ENCODE measurements at places on chromosomes 1 and 21.

GRCh38 chr1:119859647-119860046, 36.7 kb downstream of the ADAM30 start:
- DNase-seq: no peak

GRCh38 chr1:59204001-59204400, 92.9 kb upstream of the FGGY start:
- no peak for DNase-seq

GRCh38 chr1:248805876-248806275, 19.8 kb downstream of the SH3BP5L start:
- no peak for DNase-seq

- no peak for DNase-seq
Observed at GRCh38 chr1:84845357-84845756, 47.6 kb downstream of the LPAR3 start.

- no peak for DNase-seq
Observed at GRCh38 chr1:211677659-211678058, 2.2 kb upstream of the NEK2 start.

GRCh38 chr1:50877641-50878040, 82.4 kb downstream of the FAF1 start:
- no peak for DNase-seq

- no peak for DNase-seq
Observed at GRCh38 chr1:184366997-184367396, 19.8 kb upstream of the C1orf21 start.

DNA sequence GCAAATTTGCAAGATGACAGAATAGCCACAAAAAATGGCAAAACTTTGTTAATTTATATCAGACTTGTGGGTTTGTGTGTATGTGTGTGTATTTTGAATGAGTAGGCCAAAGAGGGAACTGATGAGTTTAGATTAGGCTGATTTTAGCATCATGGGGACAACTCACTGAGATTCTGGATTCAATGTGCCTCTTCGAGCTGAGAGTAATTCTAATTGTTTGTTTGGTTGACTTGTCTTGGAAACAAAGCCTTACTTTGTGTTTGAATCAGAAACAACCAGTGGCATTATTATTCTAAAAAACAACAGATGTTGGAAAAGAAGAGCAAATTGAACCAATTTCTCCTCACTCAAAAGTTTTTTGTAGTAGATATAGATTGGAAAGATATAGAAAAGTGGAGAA, 40.5 kb upstream of the C21orf91 start:
- DNase-seq: no peak

- no peak for DNase-seq
Observed at GRCh38 chr1:14787604-14788003, 189.1 kb downstream of the KAZN start.

DNA sequence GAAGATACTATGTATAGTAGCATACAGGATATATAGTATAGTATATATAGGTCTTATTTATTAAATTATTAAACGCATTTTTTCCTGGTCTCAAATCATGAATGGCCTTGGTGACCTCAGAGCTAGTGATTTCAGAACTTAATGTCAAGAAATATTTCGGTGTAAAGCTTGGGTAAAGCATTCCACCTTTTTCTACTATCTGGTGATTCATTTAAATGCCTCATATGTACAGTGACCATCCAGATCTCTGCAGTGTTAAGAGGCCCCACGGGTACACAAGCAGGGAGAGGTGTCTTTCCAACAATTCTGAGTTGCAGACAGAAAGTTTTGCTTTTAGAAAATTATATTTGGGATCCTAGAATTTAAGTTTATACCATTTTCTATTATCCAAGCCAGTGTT, 626.5 kb downstream of the PTPRC start:
- DNase-seq: no peak

DNA sequence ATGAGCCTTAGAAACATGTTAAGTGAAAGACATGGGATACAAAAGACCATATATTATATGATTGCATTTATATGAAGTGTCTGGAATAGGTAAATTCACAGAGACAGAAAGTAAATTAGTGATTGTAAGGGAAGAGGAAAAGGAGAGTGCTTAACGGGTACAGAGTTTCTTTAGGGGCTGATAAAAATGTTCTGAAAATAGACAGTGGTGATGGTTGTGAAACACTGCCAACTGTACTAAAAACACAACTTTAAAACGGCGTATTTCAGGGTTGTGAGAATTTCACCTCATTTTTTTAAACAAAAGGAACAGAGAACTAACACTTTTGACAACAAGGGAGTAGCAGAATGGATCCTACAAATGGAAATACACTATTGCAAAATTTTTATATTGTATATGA, 13.4 kb downstream of the COP1 start:
- no peak for DNase-seq

DNA sequence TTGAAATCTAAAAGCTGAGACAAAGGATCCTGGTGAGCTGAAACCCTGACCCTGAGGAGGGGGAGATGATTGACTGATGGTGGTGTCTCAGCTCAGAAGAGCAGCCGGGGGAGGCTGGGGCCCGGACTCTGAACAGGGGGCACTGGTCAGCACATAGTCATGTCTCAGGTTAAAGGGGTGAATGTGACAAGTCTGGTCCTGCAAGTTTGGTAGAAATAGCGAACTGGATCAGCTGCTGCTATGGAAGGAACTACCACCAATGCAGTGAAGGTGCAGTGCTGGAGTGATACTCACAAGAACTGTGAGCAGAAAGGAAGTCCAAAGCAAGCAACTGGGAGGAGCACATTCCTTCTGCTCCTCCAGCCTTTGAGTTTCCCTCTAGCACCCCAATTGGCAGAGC, 98.8 kb upstream of the SSX2IP start:
- no peak for DNase-seq

GRCh38 chr21:27817074-27817473, 850.2 kb upstream of the ADAMTS5 start:
- DNase-seq: no peak

DNA sequence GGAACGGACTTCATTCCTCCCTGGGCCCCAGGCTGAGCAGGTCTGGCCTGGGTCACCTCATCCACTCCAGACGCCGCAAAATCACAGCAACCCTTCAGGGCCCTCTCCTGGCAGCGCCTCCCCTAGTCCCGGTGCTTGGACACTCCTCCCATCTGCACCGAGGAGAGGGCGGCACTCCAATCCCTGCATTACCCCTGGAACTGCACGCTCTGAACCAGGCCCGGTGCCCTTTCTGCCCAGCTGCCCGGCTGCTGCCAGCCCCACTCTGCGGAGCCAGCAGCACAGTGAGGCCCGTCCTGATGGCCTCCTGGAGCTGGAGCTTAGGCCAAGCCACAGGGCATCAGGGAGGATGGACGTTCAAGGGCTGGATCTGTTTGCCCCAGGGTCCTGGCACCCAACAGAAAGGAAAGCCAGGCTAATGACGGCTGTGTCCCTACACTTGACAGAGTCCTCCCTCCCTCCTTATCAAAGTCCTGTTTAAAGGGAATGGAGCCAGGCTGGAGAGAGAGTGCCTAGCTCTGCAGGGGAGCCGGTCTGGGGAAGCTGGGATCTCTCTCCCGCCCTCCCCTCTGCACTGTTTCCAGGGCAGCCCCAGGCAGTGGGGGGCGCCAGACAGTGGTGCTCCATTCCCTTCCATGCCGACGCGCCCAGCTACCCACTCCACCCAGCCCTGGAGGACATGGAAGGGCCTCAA, 12.7 kb downstream of the COL6A2 start:
- DNase-seq: no peak

DNA sequence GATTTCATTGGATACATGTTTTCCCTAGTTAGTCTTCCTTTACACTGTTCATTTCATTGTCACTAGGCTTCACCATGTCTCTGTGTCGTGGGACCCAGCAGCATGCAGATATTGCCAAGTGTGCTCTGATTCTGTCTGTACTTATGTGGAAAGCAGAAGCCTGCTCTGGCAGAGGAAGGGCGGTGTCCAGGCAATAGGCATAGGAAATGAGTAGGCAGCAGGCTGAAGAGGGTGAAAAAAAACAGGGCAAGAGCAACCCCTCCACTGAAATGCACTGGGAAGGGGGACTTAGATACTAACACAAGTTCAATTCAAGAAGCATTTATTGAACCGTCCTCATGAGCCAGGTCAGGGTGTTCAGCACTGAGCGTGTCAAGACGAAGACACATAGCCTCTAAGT, 85.2 kb upstream of the VAV3 start:
- no peak for DNase-seq

DNA sequence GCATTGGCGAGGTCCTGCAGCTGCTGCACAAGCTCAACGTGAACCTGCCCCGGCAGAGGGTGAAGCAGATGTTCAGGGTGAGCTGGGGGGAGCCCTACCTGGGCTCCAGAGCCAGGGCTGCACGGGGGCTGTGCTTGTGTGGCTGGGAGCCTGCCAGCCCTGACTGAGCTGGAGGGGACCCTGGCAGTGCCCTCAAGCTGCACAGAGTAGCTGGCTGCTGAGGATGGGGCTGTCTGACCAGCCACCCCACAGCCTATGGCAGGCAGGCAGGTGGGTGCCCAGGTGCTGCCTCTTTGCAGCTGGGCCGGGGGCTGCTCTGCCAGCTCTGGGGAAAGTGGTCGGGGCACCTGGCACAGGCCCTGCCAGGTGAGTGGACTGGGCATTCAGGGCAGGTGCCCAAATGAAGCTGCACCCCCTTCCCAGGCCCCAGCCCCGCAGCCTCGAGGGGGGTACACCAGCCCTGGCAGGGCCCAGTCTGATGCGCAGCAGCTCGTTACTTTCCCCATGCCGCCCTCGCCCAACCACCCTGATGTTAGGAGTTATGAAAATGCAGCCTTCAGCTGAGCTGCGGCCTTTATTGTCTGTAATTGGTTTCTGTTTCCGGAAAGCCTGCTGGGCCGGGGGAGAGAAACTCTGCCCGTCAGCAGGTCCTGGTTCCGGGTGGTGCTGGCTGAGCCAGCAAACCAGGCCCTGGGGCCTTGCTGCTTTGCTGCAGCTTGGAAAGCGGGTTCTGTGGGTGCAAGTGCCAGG, 4.3 kb downstream of the PLCH2 start:
- DNase-seq: no peak

- DNase-seq: no peak
Observed at GRCh38 chr1:27496604-27497155, 6.7 kb upstream of the WASF2 start.

GRCh38 chr21:41289431-41289830, 27.2 kb upstream of the FAM3B start:
- no peak for DNase-seq

- no peak for DNase-seq
Observed at GRCh38 chr1:94731891-94732290, 88.3 kb upstream of the SLC44A3 start.

DNA sequence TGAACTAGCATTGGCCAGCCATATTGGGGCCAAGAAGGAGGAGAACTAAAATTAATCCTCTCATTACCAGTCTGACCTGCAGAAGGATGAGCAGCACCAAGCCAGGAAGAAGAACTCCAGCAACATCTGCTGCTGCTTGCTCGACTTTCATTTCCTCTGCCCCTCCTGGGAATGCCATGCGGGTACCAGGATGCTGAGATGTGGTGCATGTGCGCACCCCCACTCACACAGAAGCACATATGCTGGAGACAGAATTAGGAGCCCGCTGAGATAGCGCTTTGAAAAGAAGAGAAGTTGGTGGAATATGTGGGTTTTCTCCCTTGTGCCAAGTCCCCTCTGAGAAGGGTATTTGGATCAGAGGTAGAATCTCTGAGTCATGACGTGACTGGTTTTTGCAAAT, 70.4 kb downstream of the PLXNA2 start:
- no peak for DNase-seq

GRCh38 chr1:221695301-221695700, 46.6 kb downstream of the DUSP10 start:
- DNase-seq: no peak

- DNase-seq: no peak
Observed at GRCh38 chr21:41730367-41730765, 36.5 kb downstream of the RIPK4 start.

DNA sequence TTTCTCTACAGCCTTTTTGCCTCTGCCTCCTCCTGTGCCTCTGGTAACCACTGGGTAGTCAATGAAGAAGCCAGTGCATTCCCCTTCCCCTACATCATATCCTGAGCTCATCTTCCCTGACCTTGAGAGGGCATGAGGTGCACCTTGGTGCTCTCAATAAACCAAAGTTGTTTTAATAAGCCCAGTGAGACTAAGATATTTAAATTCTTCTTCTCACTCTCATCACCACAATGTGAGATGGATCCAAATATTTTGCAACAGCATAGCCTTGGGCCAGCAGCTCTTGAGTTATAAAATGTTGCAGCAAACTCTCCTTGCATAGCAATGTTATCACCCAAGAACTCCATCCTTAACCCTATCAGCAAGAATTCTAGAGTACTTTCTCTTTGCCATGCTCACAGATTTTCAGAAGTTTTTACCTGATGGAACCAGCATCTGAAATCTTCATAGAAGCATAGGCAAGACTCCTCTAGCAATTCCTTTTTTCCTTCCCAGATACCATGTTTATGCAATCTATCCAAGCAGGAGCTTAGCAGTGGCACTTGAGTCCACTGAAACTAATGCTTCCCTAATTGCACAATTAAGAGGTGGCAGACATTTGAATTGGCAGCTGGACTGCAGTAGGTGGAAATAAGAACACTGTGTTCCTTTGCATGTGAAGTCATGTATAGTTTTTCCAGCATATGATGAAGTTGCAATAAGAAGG, 36.8 kb downstream of the CDC7 start:
- no peak for DNase-seq

- no peak for DNase-seq
Observed at GRCh38 chr1:227946624-227947385, 927 bp downstream of the WNT9A start.

DNA sequence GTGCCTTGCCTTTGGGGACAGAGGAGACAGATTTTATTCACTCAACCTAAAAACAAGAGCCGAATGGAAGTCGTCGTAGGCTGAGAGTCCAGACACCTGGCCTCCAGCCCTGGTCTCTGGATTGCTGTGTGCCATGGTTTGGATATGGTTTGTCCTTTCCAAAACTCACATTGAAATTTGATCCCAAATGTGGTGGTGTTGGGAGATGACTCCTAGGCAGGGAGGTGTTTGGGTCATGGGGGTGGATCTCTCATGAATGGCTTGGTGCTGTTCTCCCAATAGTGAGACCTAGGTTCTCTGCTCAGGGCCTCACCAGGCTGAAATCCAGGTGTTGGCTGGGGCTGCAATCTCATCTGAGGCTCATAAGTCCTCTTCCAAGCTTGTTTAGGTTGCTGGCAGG, 75.5 kb downstream of the FOXD2 start:
- no peak for DNase-seq

DNA sequence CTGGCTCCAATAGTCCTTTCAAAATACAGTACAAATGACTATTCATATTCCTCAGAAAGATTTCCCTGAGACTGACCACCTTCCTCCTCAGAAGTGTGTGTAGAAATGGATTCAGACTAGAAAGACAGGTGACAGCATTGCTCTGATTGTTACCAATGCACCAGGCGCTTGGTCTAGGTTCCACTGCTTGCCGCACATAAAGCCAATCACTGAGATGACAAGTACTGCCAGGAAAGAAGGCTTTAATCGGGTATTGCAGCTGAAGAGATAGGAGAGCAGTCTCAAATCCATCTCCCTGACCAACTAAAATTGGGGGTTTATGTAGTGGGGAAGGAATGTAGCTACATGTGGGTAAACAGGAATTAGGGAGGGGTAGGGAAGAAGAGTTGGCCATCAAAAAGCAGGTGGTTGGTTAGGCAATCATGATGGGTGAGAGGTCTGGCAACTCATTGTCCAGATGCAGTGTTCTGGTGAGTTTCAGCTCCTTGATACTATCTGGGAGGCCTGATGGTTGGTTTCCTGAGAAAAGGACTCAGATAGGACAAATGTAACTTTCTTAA, 98.0 kb downstream of the KCNH1 start:
- no peak for DNase-seq
